ENCODE measurements at places on chromosomes 12 and 14. TPM values are rescaled to one million over a fixed set of nuclear protein-coding genes. Genes with fewer than 3 reads are reported as not detected.

PTCSC3 gene
- 2.9 TPM for total RNA-seq

DNA sequence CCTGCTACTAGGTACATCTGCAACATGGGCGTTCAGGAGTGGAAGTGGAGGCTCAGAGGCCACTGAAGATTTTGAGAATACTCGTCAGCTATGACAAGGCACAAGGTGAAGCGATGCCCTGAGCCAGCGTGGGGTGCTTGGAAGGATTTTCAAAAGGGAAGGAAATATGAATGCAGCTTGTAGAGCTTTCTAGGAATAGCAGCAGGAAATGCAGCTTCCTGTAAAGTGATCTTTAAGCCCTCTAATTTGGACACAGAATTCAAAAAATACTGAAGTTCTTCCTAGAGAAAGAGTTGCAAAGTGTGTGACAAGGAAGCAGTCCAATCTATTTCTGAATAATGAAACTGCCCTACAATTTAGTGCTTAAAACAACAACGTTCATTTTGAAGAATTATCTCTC, 13.2 kb upstream of the C1S start:
- no peak overlapping the region for H3K4me3 ChIP-seq
- H3K4me1 ChIP-seq, result peaks cover 8% of the 10 kb centered on the region
- no peaks in the 10 kb centered on the region for H3K36me3 ChIP-seq
- H3K27ac ChIP-seq, result no peak overlapping the region

DNA sequence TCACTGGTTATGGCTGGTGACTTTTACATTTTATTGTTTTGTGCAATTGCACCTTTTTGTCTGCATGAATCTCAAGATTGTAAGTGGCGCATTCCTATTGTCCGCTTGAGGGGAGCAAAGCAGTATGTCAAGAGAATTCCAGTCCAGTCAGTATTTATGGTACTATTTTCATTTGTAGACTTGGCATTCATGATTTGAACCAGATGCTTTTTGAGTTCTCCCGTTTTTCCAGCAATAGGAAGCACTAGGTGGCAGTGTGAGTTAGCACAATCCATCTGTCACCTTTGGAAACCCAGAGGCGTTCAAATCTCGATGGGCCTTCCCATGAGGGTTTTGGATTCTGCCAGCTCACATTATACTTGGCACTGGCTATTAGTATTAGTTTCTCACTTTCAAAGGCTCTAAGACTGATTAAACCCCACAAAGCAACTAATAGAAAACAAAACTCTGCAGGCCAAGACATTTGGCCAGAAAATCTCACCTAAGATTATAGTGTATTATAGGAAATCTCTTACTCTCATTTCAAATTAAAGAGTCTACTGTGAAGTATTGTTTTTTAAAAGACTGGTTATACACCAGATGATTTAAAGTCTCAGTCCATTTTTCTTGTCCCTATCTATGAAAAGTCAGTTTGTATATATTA, 2.2 kb downstream of the DACT1 start:
- H3K27me3 ChIP-seq, result peaks cover 51% of the 10 kb centered on the region
- peaks cover 26% of the 10 kb centered on the region for H3K4me1 ChIP-seq
- no peak overlapping the region for H3K4me3 ChIP-seq
- no peaks in the 10 kb centered on the region for H3K36me3 ChIP-seq

HHIPL1 gene
- 2.9 TPM for total RNA-seq

GRCh38 chr14:22699801-22700564, 55.8 kb upstream of the OR6J1 start:
- H3K4me3 ChIP-seq, result no peak overlapping the region
- no peaks in the 10 kb centered on the region for H3K4me1 ChIP-seq
- H3K27ac ChIP-seq, result no peak overlapping the region
- no peaks in the 10 kb centered on the region for H3K36me3 ChIP-seq
- DNase-seq, result no peak

DNA sequence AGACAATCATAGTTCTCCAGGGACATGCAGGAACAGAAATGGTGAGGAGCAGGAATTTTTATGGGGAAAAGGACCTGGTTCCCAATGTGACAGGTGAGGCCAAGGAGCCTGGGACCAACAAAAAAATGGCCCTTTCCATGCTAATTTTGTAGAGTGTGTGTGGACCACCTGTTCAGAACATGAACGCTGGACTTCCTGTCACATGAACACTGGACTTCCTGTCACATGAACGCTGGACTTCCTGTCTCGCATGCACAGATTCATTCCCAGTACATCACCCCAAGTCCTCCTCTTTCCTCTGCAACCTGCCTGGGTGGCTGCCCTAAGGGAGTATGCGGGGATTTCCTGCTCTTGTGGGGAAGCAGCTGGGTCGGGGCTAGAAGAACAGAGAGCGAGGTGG, 10.1 kb downstream of the FGF6 start:
- no peaks in the 10 kb centered on the region for H3K36me3 ChIP-seq
- H3K27me3 ChIP-seq, result peaks cover 15% of the 10 kb centered on the region
- H3K27ac ChIP-seq, result no peak overlapping the region
- H3K4me1 ChIP-seq, result peaks cover 12% of the 10 kb centered on the region

DNA sequence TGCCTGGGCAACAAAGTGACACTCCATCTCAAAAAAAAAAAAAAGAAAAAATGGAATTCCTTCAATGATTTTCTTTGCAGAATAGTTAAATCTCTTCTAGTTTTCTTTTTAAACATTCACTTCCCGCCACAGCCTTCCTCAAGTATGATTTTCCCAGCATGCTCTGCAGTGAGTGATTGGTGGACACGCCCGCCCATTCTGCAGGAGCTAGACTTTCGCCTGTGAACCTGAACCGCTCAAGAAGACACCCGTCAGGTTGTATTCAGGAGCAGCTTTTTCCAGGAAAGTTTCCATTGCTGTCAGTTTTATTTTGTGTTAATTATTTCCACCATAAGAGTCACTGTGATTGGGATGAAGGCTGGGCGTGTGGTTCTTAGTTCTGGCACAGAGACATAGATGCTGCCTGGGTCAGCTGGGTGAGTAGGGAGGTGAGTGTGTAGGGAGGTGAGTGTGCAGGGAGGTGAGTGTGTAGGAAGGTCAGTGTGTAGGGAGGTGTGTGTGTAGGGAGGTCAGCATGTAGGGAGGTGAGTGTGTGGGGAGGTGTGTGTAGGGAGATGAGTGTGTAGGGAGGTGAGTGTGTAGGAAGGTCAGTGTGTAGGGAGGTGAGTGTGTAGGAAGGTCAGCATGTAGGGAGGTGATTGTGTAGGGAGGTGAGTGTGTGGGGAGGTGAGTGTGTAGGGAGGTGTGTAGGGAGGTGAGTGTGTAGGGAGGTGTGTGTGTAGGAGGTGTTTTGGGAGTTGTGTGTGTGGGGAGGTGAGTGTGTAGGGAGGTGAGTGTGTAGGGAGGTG, 76.2 kb downstream of the KIF26A start:
- H3K4me1 ChIP-seq, result no peaks in the 10 kb centered on the region
- H3K27me3 ChIP-seq, result no peaks in the 10 kb centered on the region
- H3K36me3 ChIP-seq, result no peaks in the 10 kb centered on the region
- H3K4me3 ChIP-seq, result no peak overlapping the region
- no peak for DNase-seq

GRCh38 chr14:23605931-23606585, 27.5 kb upstream of the JPH4 start:
- H3K4me1 ChIP-seq, result no peaks in the 10 kb centered on the region
- H3K27ac ChIP-seq, result no peak overlapping the region
- no peak overlapping the region for H3K4me3 ChIP-seq
- DNase-seq, result no peak
- H3K27me3 ChIP-seq, result no peaks in the 10 kb centered on the region
- H3K36me3 ChIP-seq, result no peaks in the 10 kb centered on the region

DNA sequence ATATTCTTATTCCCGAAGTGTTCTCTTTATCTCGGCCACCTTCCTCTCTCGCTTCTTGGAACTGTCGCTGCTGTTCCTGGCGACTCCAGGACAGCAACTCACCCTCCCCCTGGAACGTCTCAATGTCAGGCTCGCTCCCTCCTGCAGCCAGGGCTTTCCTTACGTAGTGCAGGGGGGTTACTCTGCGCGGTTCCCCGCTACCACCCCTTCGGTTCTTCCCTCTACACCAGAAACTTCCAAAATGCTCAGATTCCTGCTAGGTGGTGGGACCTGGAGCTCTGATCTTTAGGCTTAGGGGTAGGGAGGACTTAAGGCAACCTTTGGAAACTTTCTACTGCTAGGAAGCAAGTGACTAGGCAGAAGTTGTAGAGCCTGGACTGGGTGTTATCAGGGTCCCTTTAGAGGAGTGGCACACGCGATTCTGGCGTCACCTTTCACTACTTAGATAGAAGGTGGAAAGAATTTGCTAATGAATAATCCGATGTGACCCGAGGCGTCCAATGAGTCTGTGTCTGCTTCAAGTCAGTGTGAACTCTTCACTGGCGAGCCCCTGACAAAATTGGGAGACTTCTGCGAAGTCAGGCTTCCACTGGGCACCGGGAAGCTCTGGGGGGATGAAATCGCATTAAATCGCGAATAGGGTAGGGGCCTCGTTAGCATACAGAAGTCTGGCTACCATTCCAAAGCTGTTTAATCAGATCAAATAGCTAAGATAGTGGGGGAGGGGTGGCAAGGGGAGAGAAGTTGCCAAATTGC, 900 bp upstream of the DPF3 start:
- no peaks in the 10 kb centered on the region for H3K36me3 ChIP-seq
- DNase-seq, result no peak
- no peak overlapping the region for H3K27ac ChIP-seq
- H3K4me3 ChIP-seq, result peak overlapping the region; percentile 71
- H3K4me1 ChIP-seq, result peaks cover 32% of the 10 kb centered on the region

KRT85 gene
- total RNA-seq, result not detected

DNA sequence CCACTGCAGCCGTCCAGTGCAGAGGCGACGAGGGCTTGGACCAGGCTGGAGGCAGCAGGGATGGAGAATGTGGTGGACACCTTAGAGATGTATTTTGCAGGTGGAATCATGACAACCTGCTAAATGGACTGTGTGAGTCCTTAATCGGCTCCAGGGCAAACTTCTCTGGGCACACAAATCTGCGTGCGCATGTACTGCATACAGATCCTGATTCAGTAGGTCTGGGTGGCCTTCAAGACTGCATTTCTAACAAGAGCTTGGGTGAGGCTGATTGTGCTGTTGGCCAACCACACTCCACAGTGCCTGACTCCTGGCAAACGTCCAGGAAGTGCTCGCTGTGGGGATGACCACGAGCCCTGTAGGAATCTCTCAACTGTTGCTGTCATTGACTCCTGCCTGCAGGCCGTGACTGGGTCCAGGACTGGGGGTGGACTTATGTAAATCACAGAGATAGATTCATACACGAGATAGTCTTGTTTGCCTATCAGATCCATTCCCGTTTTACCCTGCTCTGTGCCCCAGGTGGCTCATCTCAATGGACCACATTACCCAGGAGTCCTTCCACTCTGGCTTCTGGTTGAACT, 27.2 kb downstream of the JDP2 start:
- no peaks in the 10 kb centered on the region for H3K36me3 ChIP-seq
- peaks cover 40% of the 10 kb centered on the region for H3K4me1 ChIP-seq
- no peak overlapping the region for H3K4me3 ChIP-seq
- no peak for DNase-seq

NINJ2 gene
- total RNA-seq, result 13.0 TPM

GRCh38 chr14:97095269-97095668, 298.1 kb downstream of the VRK1 start:
- no peak for DNase-seq
- H3K4me1 ChIP-seq, result no peaks in the 10 kb centered on the region
- no peaks in the 10 kb centered on the region for H3K36me3 ChIP-seq
- no peaks in the 10 kb centered on the region for H3K27me3 ChIP-seq
- no peak overlapping the region for H3K4me3 ChIP-seq

GRCh38 chr12:33156042-33156441, 259.5 kb upstream of the PKP2 start:
- no peak for DNase-seq
- no peak overlapping the region for H3K4me3 ChIP-seq
- no peak overlapping the region for H3K27ac ChIP-seq
- H3K27me3 ChIP-seq, result no peaks in the 10 kb centered on the region
- H3K4me1 ChIP-seq, result no peaks in the 10 kb centered on the region

DNA sequence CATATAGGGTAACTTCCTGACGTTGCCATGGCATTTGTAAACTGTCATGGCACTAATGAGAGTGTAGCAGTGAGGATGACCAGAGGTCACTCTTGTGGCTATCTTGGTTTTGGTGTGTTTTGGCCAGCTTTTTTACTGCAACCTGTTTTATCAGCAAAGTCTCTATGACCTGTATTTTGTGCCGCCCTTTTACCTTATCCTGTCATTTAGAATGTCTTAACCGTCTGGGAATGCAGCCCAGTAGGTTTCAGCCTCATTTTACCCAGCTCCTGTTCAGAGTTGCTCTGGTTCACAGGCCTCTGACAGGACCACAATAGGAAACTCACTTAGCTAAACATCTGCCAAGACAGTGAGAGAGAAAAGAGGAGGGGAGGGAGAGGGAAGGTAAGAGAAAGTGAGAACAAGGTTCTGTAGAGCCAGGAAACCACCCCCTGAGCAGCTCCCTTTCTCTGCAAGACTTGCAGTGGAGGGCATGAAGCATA, 64.8 kb upstream of the PLEKHG3 start:
- H3K4me1 ChIP-seq, result no peaks in the 10 kb centered on the region
- H3K27ac ChIP-seq, result no peak overlapping the region
- H3K27me3 ChIP-seq, result peaks cover 6% of the 10 kb centered on the region
- no peaks in the 10 kb centered on the region for H3K36me3 ChIP-seq
- H3K4me3 ChIP-seq, result no peak overlapping the region

GRCh38 chr14:95395098-95395737, 75.5 kb upstream of the CLMN start:
- H3K27me3 ChIP-seq, result no peaks in the 10 kb centered on the region
- DNase-seq, result no peak
- H3K36me3 ChIP-seq, result no peaks in the 10 kb centered on the region

DNA sequence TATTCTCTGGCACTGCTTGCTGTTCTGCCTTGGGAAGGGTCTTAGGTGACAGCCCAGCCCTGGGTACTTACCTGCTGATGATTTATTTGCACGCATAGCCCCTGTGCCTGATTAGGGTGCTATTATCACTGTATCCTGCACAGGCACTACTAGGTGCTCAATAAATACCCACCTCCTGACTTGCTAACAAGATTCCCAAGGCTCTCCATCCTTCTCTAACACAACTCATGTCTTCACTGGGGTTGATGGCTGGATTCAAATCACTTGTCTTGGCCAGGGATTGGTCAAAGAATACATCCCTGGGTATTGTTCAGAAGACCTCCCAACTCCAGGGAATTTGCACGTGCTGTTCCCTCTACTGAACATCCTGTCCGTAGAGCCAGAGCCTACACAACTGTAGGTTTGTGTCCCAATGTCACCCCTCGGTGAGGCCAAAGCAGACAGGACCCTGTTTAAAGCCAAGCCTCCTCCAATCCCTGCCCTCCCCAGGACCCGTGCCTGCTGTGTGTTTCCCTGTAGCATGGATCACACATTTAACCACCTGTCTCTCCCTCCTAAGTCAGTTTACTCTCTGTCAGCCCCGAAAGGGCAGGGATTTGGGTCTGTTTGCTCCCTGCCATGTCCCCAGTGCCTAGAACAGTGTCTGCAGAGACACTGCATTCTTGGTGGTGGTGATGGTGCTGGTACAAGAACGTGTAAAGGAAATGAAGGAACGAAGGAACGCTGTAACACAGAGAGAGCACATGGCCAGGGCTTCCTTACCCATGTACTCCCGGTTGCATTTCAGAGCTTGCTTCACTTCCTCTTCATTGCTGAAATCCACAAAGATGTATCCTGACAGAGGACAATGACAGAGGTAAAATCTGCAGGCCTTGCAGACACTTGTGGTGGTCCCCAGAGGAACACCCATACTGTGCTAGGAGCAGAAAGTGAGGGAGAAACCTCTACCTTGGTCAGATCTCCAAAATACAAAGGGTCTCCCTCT, 16.5 kb downstream of the RBM19 start:
- H3K4me1 ChIP-seq, result no peaks in the 10 kb centered on the region
- H3K36me3 ChIP-seq, result no peaks in the 10 kb centered on the region
- no peak for DNase-seq
- no peak overlapping the region for H3K4me3 ChIP-seq
- no peak overlapping the region for H3K27ac ChIP-seq

NFATC4 gene
- total RNA-seq, result 64.2 TPM

- H3K36me3 ChIP-seq, result no peaks in the 10 kb centered on the region
- DNase-seq, result no peak
- H3K27ac ChIP-seq, result no peak overlapping the region
- H3K4me1 ChIP-seq, result peaks cover 18% of the 10 kb centered on the region
- H3K27me3 ChIP-seq, result no peaks in the 10 kb centered on the region
Observed at GRCh38 chr12:13044906-13045299, 722 bp downstream of the FAM234B start.

Data from left lung (tissue), 14 donors.